ENCODE measurements at places on chromosomes 12 and 14. TPM values are rescaled to one million over a fixed set of nuclear protein-coding genes. Genes with fewer than 3 reads are reported as not detected.

- no peak for DNase-seq
Observed at GRCh38 chr14:104307627-104308401, 169.4 kb downstream of the KIF26A start.

DNA sequence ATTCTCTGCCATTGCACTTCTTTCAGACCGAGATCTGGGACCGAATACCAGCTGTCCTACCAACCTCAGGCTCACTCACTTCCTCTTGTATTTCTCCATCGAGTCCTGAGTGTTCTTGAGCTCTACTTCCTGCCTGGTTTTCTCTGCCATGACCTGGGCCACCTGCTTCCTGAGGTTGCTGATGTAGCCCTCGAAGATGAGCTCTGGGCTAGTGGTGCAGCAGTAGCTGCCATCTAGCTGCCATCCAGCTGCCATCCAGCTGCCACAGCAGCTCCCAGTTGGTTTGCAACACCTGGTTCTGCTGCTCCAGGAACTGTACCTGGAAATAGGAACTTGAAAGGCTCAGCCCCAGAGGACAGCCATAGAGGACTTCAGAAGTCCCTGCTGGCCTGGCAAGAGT, 15.0 kb upstream of the KRT73 start:
- no peak for DNase-seq

DNA sequence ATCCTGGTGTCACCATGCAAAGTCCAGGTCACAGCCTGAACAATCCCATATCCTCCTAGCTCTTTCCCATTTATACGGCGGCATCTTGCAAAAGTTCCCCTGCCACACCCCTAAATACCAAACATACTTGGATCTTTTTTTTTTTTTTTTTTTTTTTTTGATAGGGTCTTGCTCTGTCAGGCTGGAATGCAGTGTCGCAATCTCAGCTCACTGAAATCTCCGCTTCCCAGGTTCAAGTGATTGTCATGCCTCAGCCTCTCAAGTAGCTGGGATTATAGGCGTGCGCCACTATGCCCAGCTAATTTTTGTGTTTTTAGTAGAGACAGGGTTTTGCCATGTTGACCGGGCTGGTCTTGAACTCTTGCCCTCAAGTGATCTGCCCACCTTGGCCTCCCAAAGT, 451.3 kb downstream of the GLT1D1 start:
- DNase-seq, result no peak

- no peak for DNase-seq
Observed at GRCh38 chr14:75430116-75430515, 2.3 kb downstream of the JDP2 start.

The CFAP73 gene
- total RNA-seq, result not detected

DNA sequence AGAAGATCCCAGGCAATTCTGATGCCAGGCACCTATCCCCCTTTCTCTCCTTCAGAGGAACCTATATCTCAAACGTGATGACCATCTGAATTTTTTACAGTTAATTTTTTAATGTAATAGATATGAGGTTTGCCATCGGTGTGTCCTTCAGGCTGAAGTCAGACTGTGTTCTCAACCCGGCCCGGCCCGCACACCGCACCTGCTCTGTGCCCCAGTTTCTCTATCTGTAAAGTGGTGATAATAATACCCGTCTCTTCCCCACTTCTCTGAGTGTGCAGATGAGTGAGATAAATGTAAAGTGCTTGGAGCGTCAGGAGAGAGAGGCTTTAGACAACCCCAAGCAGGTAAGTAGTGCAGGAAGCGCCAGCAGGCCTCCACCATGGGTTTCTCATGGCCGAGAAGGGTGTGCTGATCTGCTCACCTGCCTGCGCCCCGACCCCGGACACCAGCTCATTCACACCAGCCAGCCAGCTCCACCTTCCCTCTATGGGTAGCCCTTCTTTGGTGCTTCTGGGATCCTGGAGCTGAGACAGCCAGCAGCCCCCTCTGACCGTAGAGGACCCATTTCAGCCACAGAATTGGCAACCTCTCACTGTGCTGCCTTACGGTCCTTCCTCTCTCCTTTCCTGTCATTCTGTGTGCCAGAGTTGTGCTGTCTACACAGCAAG, 80.0 kb downstream of the ZFP36L1 start:
- no peak for DNase-seq

DNA sequence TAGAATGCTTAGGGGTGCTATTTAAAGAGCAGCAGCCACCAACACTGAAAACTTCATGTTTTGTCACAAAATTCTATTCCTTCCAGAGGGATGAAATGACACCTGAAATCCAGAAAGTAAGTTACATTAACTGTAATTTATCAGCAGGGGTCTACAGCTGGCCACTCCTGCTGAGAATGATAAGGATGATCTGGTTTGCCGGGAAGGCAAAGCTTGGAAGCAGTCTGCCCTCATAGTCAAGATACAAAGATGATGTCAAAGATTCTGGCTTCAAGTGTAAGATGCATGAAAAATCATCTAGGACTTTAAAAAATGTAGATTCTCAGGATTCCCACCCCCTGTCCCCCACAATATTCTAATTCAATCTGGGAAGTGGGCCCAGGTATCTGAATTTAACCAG, 58.4 kb downstream of the DCAF5 start:
- DNase-seq, result no peak

The RFLNA gene
- total RNA-seq, result 6.0 TPM
